ENCODE measurements at places on chromosomes 1 and 21.

GRCh38 chr1:29931477-29932175, 695.3 kb downstream of the PTPRU start:
- DNase-seq = no peak

DNA sequence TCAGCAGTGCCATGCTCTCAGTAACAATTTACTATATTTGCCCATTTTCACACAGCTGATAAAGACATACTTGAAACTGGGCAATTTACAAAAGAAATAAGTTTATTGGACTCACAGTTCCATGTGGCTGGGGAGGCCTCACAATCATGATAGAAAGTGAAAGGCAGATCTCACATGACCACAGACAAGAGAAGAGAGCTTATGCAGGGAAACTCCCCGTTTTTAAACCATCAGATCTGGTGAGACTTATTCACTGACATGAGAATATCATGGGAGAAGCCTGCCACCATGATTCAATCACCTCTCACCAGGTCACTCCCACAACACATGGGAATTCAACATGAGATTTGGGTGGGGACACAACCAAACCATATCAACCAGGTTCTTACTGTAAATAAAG, 112.1 kb upstream of the C1orf87 start:
- no peak for DNase-seq

DNA sequence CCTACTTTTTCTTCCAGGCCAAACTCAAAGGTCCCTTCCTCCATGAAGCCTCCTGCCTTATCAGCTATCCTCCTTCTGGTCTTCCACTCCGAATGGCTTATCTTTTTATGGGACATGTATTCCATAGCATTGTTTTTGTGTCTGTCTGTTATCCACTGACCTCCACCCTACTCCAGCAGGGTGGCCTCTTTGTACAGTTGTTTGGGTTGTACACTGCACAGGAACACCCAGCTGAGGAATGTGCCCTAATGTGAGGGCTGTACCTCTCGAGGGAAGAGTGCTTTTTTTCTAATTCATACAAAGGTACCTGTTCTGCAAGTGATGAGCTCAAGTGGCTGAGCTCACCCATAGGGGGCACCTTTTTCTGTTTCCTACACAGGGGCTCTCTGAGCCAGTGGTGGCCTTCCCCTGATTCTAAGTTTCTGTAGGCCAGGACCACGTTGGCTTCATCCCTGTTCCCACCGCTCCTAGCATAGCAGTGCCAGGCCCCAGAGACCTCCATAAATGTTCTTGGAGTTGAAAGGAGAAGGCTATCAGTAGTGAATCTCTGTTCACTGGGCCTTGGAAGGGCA, 108.2 kb downstream of the FOXD2 start:
- DNase-seq = no peak

- DNase-seq = peak; percentile 20
Measured at GRCh38 chr1:180311011-180311730, 81.1 kb downstream of the LHX4 start.

DNA sequence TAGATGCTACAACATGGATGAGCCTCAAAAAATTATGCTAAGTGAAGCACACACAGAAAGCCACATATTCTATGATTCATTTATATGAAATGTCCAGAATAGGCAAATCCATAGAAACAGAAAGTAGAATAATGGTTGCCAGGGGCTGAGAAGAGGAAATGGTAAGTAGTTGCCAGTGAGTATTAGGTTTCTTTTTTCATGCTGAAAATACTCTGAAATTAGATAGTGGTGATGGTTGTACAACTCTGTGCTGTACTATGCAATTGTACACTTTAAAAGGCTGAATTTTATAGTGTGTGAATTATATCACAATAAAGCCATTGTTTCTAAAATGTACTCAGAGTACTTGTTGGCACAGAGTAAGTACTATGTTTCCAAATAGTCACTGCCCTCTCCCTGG, 15.5 kb upstream of the GFI1 start:
- DNase-seq = peak; percentile 41

DNA sequence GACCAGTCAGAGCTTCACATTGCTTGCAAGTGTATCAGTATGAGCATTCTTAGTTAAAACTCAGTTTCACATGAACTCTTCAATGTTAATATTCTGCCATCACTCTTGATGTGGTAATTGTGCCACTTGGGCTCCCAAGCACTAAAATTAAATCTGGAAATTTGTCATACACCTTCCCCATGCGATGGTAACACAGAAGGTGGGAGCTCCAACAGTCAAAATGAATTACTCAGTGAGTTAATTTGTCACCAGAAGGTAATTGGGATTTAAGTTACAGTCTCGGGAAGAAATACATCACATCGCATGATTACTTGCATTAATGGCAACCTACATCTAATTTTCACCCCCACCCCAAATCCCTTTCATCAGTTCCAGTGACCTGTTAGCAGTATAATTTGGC, 376.5 kb upstream of the DAB1 start:
- DNase-seq = no peak

DNA sequence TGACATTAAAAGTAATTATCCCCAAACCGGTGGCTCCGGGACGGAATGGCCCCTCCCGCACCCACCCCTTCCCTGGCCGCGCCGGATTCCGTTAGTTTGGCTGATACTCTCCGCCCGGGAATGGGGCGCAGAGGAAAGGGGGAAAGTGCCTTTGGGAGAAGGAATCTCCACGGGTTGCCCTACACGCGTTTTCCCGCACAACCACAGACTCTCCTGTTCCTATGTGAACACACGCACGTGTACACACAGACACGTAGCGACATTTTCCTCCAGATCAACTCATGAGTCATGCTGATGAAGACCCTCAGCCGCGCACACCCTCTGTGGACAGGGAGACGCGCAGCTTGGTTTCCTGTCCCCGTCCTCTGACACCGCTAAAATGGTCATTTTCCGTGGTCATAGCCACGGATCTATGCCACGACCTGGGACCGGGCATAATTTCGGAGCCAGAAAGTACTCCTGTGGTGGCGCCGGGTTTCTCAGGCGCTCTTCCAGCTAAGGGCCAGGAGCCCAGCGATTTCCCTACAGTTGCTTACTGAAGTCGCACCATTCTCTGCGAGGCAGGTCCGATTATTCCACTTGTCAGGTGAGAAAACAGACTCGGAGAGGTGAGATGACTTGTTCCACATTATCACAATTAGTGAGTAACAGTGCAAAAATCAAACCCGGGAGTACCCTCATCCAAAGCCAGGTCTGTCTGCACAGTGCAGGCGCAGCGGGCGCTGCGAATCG, 4.0 kb upstream of the DMRTA2 start:
- no peak for DNase-seq

DNA sequence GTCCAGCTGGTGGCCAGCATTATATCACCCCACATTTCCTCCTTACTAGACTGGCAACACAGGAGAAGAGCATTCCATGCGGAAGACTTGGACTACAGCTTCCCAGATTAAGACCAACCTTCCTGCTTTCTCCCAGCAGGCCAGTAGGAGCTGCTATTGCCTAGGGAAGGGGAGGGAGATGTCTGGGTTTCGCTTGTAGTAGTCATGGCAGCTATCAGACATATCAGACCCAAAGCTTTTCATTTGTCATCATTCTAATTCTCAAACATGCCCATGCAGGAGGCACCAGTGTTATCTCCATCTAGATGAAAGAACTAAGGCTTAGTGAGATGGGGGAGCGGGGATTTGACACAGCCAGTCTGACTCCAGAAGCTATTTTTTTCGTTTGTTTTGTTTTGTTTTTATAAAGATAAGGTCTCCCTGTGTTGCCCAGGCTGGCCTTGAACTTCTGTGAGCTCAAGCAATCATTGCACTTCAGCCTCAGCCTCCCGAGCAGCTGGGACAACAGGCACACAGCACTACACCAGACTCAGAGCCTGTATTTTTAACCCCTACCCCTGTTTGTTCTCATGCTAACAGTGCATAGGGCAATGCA, 4.5 kb downstream of the PLA2G2A start:
- peak; percentile 75 for DNase-seq

- DNase-seq = no peak
Measured at GRCh38 chr1:113459279-113459678, 69.0 kb downstream of the MAGI3 start.

DNA sequence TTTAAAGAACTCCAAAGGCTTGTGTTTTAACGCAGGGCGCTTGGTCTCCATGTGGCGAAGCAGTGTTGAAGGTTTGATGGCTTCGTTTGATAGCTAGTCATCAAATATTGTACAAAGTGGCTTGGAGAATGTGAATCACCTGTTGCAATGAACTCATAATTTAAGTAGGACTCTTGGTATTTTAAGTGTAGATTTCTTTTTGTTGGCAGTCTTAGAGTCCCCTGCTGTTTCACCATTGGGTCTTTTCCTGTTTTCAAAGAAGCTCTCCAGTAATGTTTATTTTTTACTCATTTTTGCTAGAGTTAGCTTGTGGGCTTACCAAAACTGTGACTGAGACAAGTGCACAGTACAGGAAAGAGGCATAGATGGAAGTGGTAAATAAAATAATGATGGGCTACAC, 26.2 kb downstream of the RASAL2 start:
- DNase-seq = no peak

- no peak for DNase-seq
Measured at GRCh38 chr1:151516031-151516511, 4.9 kb downstream of the CGN start.

DNA sequence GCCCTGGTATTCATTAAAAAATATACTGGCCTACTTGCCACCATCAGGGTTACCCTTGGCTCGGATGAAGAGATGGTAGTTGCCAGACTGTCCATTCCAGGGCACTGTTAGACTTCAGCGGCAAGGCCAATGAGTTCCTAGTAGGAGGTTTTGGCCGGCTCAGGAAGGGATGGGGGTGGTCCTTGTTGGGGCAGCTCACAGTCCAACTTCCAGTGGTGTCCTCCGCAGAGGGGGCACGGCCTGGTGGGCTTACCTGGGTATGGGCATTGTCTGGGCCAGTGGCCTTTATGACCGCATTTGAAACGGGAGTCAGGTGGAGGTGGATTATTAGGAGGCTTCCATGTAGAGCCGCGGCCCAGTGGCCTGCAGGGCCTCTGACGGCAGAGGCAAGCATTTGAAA, 139.1 kb upstream of the ETV3 start:
- no peak for DNase-seq
